ENCODE measurements at places on chromosomes 5 and 9. TPM values are rescaled to one million over a fixed set of nuclear protein-coding genes. Genes with fewer than 3 reads are reported as not detected.
A peak's percentile ranks its signal among the peaks of the same experiment; 100 is the strongest.

Gene ARL14EPL
- not detected for total RNA-seq

Gene SLC25A2
- 0.52 TPM for total RNA-seq

Gene CSF1R
- 0.97 TPM for total RNA-seq

Gene OMD
- 0.25 TPM for total RNA-seq

Gene FCN2
- total RNA-seq = not detected

DNA sequence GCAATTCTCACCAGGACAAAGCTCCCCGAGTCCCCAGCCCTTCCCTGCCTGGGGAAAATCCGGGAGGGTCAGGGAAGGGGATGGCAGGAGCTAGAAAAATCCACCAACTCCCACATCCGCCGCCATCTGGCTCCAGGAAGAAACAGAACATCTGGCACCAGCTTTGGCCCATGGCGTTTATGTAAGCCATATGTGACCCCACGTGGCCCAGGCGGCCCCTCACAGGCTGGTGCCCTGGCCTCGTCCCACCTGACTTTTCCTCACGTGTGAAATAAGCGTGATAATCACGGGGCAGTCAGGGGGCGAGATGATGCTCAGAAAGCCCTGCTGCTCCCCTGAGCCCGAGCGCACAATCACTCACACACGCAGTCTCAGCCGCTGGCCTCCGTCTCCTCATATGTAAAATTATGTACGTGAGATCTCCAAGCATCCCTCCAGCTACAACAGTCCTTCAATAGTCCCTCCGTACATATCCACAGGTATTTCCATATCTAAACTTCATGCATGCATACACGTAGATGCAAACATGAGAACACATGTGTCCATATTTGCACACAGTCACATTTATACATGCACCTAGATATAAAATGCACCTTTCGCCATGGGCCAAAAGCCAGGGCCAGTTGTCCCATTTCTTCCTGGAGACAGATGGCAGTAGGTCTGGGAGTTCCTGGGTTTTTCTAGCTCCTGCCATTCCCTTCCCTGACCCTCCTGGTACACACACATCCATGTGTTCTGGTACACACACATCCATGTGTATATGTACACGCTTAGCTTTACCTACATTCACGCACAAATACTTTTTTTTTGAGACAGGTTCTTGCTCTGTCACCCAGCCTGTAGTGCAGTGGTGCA lies 28.9 kb downstream of the PLPP7 start:
- peak; percentile 63 for ATAC-seq

- ATAC-seq = no peak
Measured at GRCh38 chr9:18976221-18976708, 56.7 kb downstream of the SAXO1 start.

DNA sequence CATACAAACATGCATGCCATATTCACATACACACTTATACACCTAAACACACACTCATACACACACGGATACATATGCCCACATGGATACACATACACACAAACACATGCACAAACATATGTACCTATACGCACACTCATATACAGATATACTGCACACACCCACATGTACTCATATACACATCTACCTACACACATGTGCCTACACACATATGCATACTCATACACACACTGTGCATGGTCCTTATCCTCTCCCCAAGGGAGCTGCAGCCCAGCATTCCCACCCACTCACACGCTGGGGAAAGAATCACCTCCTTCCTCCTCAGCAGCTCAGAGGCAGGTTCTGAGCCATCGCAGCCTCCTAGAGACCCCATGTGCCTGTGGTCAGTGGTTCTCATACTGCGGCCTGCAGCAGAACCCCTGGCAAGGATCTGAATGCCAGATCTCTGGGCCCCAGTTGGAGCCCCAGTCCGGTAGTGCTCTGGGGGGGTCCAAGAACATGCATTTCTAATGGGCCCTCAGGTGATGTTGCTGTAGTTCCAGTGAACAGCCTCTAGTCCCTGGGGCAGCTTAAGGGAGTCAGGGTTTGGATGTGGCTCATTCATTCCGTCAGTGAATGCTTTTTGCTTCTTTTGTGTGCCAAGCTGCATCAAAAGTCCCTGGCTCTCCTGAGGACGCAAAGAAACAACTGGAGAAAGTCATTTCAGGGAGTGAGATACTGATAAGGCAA lies 39.0 kb downstream of the SEMA4D start:
- ATAC-seq = no peak

- no peak for ATAC-seq
Measured at GRCh38 chr9:112867275-112867991, 23.2 kb downstream of the SLC46A2 start.

DNA sequence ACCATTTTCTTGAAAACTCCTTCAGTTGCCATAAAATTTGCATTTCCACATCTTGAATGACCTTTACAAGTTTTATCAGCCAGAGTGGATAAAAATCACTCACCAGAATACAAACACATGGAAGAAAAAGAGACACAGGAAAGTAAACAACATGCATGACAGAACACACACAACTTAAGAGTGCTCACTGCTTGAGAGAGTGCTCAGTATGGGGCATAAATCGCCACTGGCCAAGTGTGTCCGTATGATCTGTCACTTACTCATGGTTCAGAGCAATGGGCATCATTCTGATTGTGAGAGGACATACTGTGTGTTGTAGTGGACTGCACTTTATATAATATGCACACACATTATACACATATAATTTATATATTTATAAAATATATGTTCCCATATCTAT lies 155.6 kb upstream of the NTRK2 start:
- no peak for ATAC-seq

DNA sequence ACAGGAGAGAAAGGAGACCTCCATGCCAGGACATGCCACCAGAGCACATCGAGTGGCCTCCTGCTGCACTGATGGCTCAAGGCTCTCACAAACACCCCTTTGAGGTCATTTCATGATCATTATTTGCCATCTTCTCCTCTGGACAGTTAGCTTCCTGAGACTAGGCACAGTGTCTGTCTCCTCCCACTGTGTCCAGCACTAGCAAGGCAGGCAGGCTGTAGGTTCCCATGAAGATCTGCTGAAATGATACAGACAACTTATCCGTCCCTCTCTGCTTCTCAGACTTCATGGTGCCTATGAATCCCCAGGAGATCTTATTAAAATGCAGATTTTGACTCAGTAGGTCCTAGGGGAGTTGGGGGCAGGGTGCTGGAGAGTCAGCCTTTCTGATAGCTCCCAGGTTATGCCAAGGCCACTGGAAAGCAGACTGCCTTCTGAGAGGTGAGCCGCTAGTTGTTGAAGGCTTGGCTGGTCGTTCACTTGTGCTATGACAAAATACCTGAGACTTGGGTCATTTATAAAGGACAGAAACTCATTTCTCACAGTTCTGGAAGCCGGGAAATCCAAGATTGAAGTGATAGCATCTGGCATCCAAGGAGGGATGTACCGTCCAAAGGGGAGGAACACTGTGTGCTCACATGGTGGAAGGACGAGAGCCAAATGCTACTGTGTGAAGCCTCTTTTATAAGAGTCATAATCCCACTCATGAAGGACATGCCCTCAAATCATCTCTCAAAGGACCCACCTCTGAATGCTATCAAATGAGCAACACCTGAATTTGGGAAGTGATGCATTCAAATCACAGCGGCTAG lies 183.4 kb downstream of the SPOCK1 start:
- no peak for ATAC-seq

GRCh38 chr9:73080110-73080694 lies 71.5 kb upstream of the ANXA1 start:
- ATAC-seq = no peak

- ATAC-seq = no peak
Measured at GRCh38 chr9:749716-750115, 91.8 kb upstream of the DMRT1 start.

- no peak for ATAC-seq
Measured at GRCh38 chr5:5209510-5210286, 69.6 kb downstream of the ADAMTS16 start.

DNA sequence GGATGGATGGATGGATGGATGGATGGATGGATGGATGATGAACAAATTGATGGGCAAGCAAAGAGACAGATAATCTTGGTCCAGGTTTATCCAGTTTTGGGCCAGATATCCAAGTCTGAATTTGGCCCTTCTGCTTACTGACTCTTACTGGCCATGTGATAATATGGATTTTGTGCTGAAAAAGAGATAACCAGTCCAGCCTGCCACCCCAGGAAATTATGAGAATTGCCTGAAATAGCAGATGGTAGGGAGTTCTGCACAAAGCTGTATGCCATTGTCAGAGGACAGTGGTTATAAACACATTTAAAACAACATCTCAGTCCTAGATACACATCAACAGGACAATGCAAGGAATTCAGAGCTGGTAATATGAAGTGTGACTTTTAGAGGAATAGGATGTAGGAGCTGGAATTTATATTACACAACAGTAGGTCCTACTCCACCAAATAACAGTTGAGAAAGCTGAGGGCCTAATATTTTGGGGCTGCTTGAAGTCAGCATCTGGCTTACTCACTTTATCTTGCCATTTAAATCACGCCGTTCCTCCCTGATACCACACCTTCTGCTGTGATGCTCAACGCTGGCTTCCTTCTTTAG lies 9.0 kb upstream of the FAT2 start:
- ATAC-seq = no peak

DNA sequence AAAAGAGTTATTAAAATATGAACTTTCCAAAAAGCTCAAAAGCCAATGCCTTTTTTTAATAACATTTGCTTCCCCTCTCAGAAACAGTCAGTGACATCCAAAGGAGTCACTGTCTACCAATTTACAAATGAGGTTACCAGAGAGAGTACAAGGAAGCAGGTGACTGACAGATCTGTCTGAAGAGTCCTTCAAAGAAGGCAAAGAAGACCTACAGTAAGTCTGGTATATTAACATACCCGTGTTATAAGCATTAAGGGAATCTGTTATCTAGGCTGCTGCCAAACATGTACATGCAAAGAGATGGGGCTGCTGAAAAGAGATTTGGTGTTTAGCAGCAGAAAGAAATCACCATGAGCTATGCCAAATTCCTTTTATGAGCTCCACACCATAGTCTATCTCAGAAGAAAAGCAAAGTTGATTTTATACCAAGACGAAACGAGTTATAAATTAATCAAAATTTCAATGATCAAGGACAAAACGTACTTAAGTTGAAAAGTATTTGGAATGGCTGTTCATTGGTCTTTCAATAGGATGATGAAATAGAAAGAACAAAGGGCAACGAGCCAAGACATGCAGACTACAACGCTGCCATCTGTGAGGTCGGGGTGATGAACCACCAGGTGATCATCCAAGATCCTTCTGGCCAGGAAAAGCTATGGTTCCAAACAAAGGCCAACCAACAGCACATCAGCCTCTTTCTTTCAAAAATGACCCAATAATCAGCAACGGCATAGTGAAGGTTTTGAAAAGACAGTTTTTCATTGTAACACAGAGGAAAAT lies 8.1 kb downstream of the PRELID2 start:
- no peak for ATAC-seq

GRCh38 chr5:143469125-143469524 lies 65.6 kb upstream of the NR3C1 start:
- ATAC-seq = no peak

DNA sequence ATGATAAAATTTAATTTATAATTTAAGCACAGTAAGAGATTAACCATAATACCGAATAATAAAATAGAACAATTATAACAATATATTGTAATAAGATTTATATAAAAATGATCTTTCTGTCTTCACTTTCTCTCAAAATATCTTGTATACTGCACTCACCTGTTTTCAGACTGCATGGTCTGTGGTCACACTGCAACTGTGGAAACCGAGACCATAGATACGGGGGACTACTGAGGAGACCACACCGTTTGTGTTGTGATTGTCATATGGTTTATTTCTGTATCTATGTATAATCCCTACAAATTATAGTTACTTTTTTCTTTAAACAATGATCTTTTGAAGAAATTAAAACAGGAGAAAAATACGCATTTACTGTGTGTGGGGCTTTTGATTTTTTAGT lies 78.8 kb upstream of the TNFAIP8 start:
- ATAC-seq = no peak

DNA sequence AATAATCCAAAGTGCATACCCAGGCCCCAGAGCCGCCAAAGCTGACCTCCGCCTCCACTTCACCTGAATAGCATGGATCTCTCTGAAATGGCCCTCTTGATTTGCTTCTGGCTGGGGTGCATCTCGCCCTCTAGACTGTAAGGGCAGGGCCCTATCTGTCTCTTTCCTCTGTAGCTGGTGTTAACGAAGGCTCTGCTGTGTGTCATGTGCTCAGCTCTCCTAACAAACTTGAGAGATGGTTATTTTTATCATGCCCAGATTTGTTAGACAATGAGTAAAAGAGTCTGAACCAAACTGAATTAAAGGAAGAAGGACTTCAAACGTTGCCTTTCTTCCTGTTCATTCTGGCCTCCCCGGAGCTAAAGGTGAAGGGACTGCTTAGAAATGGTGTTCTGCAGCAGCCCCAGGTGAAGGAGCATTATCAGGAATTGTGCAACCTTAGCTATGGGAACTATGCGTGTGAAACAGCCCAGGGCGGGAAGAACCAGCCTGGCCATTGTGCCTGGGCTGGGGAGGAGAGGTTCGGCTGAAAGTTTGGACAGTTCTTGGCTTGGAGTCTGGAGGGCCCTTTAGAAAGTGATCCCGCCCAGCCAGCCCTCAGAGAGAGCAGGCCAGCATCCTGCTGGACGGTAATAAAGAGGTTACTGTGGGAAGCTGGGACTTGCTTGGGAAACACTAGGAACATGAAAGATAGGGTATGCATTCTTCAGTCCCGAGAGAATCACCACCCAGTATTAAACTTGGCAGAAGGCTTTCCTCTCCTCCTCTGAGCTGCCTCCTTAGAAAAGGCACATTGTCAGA lies 73.5 kb downstream of the WWC1 start:
- peak; percentile 52 for ATAC-seq
